ENCODE measurements at places on chromosomes 6 and 20.
A peak's percentile ranks its signal among the peaks of the same experiment; 100 is the strongest.

DNA sequence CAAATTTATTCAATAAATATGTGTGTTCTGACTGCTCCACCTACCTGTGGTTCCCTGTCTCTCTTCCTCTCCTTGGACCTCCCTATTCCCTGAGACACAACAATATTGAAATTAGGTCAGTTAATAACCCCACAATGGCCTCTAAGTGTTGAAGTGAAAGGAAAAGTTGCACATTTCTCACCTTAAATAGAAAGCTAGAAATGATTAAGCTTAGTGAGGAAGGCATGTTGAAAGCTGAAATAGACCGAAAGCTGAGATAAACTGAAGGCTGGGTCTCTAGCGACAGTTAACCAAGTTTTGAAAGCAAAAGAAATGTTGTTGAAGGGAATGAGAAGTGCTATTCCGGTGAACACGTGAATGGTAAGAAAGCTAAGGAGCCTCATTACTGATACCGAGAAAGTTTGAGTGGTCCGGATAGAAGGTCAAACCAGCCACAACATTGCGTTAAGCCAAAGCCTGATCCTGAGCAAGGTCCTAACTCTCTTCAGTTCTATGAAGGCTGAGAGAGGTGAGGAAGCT is 34.1 kb downstream of the UST start:
- DNase-seq: no peak

- DNase-seq: peak; percentile 27
Observed at GRCh38 chr20:48523191-48523995, 304.4 kb downstream of the PREX1 start.

GRCh38 chr6:38509713-38510112 is 130.0 kb downstream of the BTBD9 start:
- no peak for DNase-seq

GRCh38 chr6:36079601-36080000 is 50.7 kb upstream of the MAPK13 start:
- DNase-seq: no peak

DNA sequence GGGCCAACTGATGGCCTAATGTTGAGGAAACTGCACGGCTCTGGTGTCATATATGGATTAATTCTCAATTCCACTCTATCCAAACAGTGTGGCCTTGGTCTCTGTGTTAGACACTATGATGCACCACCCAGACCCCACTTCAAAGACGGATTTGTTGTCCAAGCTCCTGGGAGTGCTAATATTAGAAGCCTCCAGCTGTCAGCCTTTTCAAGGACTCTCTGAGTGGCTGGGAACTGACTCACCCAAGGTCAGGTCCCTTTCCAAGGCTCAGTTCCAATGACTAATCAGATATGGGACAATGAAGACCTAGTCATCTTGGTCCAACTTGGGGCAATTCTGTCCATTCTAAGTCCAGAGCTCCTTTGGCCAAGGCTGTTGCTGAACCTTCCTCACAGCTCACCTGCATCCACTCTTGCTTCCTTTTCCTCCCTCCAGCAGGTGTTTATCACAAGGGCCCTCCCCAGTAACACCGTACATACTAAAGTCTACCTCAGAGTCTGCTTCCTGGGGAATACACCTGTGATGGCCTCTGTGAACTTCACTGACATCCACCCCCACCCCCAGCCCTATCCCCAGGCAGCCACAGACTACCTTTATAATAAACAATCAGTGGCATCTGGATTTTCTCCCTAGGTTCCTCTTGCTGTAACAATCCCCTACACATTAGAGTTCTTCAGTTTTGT is 7.2 kb upstream of the IL20RA start:
- peak; percentile 51 for DNase-seq

DNA sequence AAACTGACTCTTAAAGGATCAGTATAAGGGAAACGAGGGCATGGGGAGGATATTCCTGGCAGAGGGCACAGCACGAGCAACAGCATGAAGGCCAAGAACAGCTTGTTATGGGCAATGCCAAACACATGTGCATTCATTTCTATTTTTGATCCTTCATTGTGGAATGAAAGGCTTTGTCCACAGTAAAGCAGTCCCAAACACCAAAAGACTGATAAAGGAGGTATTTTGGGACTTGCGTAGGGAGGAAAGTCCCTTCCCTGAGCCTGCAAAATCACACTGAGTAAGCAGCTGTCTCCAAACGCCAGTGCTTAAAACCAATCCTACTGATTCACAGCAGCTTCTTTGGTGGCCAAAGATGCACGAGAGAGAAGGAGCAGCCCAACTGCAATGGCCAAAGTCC is 138.2 kb downstream of the UNC5CL start:
- DNase-seq: no peak

DNA sequence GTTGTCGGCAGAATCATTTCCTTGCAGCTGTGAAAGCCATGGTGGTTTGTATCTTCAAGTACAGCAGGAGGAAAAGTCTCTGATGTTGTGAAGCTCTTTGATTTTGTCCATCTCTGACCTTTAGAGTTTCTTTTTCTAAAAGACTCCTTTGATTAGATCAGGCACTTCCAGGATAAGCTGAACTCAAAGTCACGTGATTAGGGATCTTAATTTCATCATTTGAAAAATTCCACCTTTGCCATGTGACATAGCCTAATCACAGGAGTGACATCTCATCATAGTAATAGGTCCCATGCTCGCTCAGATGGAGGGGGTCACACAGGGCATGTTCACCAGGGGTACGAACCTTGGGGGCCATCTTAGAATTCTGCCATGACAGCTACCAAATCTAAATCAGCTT is 441.5 kb upstream of the CDH4 start:
- no peak for DNase-seq

DNA sequence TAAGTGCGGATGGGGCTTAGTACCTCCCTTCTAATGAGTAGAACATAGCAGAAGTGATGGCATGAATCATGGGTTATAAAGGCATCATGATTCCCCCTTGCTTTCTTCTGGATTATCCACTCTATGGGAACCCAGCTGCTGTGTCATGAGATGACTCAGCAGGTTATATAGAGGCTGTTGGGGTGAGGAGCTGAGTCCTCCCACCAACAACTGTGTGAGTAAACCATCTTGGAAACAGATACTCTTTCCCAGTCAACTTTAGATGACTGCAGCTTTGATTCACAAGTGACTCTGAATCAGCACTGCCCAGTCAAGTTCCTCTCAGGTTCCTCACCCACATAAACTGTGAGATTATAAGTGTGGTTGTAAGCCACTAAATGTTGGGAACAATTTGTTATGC is 46.3 kb downstream of the FAM83B start:
- peak; percentile 20 for DNase-seq

GRCh38 chr6:47237196-47237595 is 72.5 kb downstream of the TNFRSF21 start:
- DNase-seq: no peak

DNA sequence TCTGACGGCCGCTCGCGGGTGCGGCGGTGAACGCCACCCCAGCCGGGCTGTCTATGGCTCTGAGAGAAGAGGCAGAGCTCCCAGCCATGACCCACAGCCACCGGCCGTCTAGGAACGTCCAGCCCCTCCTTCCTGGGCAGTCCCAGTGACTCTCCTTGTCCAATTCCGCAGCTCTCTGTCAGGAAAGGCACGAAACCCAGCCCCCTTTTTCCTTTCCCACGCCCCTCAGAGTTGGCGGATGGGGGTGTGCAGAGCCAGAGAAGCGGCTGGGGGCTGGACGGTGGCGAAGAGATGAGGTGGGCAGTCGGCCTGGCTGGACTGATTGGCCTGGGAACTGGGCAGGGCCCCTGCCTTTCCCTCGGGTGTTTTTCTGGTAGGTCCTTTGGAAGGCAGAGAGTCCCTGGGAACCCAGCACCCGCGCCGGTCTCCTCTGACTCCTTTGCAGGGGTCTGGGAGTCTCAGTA is 1.5 kb downstream of the EBF4 start:
- DNase-seq: no peak

GRCh38 chr20:3686867-3687321 is 5.1 kb upstream of the ADAM33 start:
- DNase-seq: peak; percentile 67

GRCh38 chr20:20210327-20210726 is 157.6 kb upstream of the INSM1 start:
- no peak for DNase-seq

DNA sequence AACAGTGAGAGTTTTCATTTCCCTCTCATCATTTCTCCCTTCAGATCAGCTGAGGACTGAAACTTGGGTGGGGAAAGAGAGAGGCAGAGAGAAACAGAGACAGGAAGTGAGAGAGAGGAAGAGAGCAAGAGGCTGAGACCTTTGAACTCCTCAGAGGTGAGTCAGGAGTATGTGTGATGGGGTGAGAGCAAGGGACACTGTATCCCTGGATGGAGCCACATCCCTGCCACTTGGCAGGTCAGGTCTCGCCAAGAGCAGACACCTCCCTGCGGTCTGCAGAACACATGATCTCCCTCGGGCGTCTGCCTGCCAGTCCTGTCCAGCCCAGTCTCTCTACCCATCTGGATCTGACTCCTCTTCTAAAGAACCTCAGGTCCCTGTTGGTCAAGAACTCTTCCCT is 62.7 kb upstream of the SYNDIG1 start:
- DNase-seq: no peak

GRCh38 chr20:36613974-36614373 is 8.4 kb downstream of the RAB5IF start:
- DNase-seq: peak; percentile 34

- no peak for DNase-seq
Observed at GRCh38 chr20:55166063-55166462, 690.7 kb downstream of the DOK5 start.

GRCh38 chr6:30515106-30515505 is 25.8 kb downstream of the HLA-E start:
- no peak for DNase-seq

- DNase-seq: peak; percentile 47
Observed at GRCh38 chr6:112029045-112029822, 24.7 kb upstream of the CCN6 start.

DNA sequence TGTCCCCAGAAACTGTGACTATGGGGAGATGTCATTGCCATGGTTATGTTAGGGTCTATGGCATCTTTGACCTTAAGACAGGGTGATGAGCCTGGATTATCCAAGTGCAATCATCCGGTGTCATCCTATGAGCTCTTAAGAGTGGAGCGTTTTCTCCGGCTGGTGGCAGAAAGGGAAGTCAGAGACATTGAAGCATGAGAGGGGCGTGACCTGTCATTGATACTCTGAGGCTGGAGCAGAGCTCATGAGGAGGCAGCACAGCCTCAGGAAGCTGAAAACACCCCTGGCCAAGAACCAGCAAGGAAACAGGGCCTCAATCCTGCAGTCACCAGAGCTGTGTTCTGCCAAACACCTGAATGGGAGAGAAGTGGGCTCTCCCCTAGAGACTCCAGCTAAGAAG is 59.6 kb downstream of the ANKRD60 start:
- DNase-seq: no peak

DNA sequence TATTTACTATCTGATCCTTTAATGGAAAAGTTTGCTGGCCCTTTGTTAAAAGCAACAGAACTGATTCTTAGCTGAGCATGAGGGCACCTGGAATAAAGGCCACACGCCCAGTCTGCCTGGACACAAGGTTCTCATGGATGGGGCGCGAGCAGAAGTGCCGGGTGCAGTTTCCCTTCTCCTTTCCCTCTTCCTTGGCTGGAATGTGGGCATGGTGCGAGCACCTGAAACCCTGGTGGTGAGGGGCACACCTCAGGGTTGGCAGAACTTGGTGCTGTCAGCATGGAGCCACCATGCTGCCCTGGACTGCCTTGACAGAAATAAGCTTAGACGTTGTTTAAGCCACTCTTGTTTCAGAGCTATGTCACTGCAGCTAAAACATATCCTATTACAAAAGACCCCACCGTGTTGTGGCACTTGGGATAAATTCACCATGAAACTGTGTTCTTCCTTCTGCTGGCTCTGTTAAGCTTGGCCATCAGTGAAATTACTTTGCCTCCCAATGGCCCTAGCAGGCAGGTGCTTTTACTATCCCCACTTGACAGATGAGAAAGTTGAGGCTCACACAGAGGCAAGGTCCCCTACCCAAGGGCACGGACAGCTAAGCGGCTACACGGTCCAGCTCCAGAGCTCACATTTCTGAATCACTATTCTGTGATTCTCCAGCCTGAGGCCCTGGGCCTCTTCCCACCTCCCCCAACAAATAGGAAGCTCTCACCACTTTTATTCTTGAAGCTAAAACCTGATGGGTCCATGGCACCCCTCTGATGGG is 115.9 kb downstream of the PREX1 start:
- DNase-seq: no peak

DNA sequence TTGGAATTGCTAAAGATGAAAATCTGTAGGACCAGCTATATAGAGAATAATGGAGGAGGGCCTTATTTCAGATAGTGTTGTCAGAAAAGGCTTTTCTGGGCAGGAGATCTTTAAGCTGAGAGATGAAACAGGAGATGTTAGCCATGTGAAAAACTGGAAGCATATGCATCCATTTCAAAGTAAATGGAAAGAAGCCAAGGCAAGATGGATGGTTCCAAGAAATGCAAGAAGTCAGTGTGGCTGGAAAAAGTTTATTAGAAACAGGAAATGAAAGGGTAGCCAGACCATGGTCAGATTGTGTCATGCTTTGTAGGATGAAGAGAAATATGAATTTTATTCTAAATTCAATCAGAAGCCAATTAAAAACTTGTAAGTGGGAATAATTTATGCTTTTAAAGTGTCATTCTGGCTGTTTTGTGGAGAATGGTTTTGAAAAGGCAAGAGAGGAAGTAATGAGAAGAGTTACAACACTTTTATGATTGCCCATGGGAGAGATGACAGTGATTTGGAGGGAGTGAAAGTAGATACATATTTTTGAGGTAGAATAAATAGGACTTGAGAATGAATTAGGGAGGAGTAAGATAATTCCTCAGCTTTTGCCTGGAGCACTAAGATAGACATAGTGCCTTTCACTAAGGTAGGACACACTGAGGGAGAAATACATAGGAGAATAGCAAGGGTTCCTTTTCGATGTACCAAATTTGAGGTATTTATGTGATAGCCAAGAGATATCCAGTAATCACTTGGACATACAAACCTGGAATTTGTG is 620.1 kb downstream of the HTR1B start:
- no peak for DNase-seq

DNA sequence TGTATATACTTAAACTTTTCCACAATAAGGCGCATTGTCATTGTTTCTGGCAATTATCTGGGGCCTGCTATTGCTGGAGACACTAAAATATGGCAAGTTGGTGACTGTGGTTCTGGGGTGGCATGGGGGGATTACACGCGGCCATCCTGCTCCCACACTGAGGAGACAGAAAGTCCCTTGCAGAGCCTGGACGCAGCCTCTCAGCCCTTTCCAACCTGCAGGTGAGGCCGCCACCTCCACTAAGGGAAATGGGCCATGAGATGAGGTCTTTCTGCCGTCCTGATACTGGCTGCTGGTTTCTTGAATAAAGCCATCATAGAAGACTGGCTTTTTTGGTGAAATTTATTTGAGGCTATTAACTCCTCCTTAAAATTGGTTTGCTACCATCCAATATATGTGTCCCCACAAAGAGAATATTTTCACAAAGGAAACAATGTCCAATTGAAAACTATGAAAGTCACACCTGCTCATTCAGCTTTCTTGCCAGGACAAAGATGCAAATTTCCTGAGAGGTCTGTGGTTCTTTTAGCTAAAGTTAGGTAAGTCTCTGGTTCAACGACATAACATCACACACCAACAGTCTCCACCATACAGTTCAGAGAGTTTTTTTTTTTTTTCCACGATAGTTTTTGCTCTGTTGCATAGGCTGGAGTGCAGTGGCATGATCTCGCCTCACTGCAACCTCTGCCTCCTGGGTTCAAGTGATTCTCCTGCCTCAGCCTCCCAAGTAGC is 13.0 kb downstream of the TXNDC5 start:
- DNase-seq: no peak

All from LoVo (cell line).